Fibroblast of mammary gland (primary cell): ENCODE measurements at places on chromosomes 4 and X.

DNA sequence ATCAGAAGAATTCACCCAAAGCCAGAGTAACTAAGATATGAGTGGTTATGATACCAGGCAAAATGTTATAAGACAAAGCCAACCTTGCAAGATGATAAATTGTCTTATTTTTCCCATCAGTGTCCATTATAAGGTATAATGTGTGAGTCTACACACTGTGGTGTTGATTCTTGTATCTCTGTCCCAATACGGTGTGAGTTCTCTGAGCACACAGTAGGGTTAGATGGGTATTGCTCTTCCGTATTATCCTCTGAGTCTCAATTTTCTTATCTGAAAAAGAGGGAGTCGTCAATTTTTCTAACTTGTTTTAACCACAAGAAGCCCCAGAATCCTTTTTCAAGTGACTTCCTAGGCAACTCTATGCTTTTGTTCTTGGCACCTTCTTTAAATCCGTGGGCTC lies 69.9 kb downstream of the HMGB2 start:
- no peak for DNase-seq

DNA sequence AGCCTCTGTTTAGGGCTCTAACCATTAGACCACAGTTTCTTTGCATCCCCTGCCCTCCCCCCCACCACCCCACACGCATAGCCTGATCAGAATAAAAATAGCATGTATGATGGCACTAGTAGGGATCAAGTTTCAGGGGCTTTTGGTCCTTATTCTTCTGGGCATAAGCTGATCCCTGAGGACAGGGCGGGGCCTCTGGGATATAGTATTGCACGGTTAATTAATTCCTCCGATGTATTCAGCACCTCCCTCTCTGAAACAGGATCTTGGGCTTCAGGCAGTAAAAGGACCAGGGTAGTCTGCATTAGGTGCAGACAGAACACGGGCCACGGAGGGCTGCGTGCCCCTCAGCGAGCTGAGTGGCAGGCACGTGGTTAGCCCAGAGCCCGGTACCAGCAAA lies 57.1 kb downstream of the ELF4 start:
- DNase-seq: no peak

- no peak for DNase-seq
These were observed 36.9 kb downstream of the INTS6L start for GRCh38 chrX:135557344-135557743.

DNA sequence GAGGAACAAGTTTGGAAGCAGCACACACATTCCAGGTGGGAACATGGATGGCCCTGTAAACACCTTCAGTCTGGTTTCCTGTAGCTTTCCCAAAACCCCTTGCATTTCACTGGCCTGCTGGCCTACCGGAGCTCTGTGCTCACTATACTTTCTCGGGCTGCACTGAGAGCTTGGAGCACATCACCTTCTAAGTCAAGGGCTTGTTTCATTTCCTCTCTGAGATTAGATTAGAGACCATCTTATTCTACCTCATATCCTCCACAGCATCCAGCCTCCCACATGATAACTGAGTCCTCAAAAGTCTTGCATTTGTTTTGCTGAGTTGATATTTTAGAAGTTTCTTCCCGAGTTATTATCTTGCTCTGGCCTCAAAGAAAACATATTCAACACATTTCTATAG lies 147.7 kb downstream of the RASL11B start:
- no peak for DNase-seq

DNA sequence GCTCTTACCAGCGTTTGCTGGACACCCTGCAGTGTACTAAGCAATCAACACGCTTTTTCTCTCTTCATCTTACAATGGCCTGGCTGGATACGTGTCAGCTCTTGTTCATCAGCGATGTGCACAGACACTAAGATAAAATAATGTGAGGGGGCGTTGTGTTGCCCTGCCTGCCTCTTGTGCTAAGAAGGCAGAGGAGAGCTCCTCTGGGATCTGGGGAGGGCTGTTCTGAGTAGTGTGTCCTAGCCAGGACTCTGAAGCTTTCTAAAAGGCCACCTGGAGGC lies 49.7 kb downstream of the NELFA start:
- DNase-seq: no peak

GRCh38 chr4:131159261-131159660 lies 1989.8 kb upstream of the PCDH10 start:
- DNase-seq: no peak

GRCh38 chrX:111581086-111581485 lies 69.6 kb downstream of the SERTM2 start:
- no peak for DNase-seq

DNA sequence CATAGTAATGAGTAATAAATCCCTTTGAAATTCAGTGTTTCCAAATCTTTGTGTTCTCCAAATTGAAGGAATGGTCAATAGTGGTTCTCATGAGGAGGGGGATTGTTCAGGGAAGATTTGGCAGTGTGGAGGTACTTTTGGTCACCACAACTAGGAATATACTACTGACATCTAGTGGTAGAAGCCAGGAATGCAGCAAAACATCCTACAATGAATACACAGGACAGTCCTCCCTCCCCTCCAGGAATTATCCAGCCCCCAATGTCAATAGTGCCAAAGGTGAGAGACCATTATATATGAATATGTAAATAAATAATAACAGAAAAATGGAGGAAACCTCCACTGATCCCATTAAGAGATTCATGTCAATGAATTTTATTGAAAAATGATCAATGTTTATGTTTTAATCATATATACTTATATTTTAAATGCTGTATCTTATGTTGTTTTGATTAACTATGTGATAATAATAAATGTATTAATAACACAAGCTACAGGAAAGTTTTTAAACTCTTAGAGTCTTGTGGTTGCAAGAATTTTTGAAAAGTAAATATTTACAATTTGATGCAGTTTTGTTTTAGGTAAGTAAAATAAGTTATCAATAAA lies 14.4 kb upstream of the FAM9A start:
- peak; percentile 48 for DNase-seq

GRCh38 chr4:155587766-155588165 lies 78.9 kb upstream of the GUCY1A1 start:
- no peak for DNase-seq

DNA sequence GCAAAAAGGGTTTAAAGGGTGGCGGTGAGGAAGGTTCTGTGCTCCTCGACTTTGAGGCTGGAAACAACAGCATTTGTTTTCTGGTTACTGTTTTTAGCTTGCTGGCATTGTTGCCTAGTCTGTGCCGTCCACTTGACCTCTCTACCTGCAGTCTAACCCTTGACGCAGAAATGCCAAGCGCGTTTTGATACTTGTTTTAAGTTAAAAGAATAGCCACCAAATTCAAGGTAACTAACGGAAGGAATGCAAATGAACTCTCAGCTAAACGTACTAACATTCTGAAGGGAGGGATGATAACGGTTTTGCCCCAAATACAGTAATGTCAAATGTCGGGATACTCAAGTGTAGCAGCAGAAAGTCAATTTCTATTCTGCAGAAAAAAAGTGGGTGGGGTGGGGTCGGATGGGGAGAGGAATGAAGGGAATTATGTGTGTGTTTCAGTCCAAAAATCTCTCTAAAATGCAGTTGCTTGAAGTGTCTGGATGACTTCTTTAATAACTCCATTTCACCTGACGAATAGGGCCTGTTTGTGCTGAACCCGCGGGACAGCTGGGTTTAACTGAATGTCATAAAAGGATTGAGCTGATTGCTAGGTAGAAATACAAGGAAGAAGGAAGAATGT lies 3.4 kb upstream of the NKX6-1 start:
- no peak for DNase-seq

- no peak for DNase-seq
These were observed 81.5 kb upstream of the SMIM10 start for GRCh38 chrX:134909261-134909660.

GRCh38 chr4:181711387-181711786 lies 531.8 kb upstream of the TENM3 start:
- no peak for DNase-seq

GRCh38 chr4:138241281-138242075 lies 671 bp downstream of the SLC7A11 start:
- DNase-seq: peak; percentile 28

- DNase-seq: peak; percentile 54
These were observed 236.1 kb downstream of the MGST2 start for GRCh38 chr4:139901531-139902320.

- no peak for DNase-seq
These were observed 629.9 kb upstream of the CT83 start for GRCh38 chrX:117092641-117093040.
